ENCODE measurements at places on chromosomes 1 and 21.

- no peak for DNase-seq
These were observed 1052.8 kb downstream of the BRINP3 start for GRCh38 chr1:189424746-189425331.

- DNase-seq, result no peak
These were observed 56.7 kb downstream of the SLC37A1 start for GRCh38 chr21:42570362-42570761.

- no peak for DNase-seq
These were observed 48.2 kb downstream of the PRDM15 start for GRCh38 chr21:41830764-41831452.

DNA sequence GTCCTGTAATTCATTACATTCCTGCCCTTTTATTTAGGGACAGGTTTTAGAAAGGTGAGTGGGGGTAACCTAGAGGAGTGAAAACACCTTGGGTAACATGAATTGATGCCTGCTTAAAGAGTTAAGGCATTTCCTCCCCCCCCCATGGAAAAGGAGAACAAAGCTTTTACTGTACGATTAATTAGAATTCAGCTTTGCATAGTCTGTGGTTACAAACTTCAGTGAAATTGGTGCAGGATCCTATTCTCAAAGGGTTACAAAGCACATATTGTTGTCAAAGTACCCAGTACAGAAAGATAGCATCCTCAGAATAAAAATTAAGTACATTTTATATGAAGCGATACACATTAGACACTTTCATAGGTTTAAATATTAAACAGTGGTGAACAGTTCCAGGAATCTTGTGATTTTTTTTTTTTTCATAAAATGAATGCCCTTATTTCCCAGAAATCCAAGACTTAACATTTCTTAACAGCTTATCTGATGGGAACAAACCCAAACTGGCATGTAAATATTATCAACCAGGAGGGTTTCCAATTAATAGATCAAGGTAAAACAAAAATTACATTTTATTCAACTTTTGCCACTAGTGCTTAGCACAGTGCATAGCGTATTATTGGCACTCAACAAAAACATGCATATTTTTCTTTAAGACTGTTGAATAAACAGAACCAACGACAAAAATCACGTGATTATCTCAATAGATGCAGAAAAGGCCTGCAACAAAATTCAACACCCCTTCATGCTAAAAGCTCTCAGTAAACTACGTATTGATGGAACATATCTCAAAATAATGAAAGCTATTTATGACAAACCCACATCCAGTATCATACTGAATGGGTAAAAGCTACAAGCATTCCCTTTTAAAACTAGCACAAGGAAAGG lies 172.7 kb downstream of the PDE4B start:
- DNase-seq, result no peak

GRCh38 chr1:167575649-167576048 lies 22.1 kb upstream of the CREG1 start:
- no peak for DNase-seq

GRCh38 chr1:150262388-150263320 lies 5.1 kb downstream of the CA14 start:
- no peak for DNase-seq

DNA sequence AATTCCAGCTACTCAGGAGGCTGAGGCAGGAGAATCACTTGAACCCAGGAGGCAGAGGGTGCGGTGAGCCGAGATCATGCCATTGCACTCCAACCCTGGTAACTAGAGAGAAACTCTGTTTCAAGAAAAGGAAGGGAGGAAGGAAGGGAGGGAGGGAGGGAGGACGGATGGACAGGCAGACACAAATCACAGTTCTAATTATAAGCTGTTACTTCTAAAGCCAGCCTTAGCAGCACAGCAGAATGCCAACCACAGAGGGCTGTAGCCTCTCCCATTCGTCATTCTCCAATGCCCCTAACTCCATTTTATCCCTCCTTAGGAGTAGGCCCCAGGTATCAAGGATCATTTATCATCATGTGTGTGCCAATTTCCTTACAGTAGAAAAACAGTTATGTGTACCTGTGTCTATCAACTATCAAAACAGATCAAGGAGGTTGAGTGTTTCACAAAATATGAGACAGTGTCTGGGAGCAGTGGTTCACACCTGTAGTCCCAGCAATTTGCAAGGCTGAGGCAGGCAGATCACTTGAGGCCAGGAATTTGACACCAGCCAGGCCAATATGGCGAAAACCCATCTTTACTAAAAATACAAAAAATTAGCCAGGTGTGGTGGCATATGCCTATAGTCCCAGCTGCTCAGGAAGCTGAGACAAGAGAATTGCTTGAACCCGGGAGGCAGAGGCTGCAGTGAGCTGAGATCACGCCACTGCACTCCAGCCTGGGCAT lies 19.1 kb downstream of the USP48 start:
- no peak for DNase-seq

GRCh38 chr1:6638226-6638625 lies 13.6 kb downstream of the THAP3 start:
- DNase-seq, result peak; percentile 20

GRCh38 chr1:1703796-1704195 lies 11.2 kb upstream of the SLC35E2B start:
- no peak for DNase-seq

- no peak for DNase-seq
These were observed 50.7 kb upstream of the ACOT11 start for GRCh38 chr1:54497338-54497737.

DNA sequence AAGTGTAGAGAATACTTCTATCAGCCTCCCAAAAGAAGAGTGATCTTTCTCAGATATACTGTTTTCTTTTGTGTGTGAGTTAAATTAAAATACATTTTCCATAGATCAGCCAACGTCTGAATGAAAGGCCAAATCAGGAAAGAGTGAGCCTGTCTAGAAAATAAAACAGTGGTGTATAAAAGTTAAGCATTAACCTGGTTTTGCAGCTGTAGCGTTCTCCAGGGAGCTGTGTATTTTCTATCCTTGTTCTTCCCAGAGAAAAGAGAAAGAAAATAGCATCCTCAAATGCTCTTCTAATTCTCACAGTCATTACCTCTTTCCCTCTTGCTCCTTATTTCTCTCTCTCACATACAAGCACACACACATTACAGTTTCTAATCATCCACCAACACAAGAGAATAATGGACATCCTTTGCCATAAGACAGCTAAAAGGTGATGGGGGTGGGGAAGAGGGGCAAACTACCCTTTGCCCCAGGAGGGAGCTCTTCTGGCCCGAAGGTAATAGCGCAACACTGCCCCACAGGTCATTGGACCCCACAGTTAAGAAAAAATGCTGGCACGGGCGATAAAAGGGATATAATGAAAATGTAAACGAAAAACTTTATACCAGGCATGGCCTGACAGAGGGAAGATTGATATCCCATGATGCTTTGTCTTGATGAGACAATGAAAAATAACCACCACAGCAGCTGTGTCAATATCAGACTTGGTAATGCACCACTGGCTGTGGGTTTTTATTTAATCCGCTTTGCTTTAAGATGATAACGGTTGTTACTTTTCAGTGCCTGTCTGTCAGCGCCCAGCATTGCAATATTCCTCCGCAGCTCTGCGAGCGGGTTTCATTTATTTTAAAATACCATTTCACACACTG lies 150.3 kb downstream of the NUF2 start:
- DNase-seq, result no peak

- DNase-seq, result no peak
These were observed 37.4 kb upstream of the ZBTB40 start for GRCh38 chr1:22414244-22414751.

DNA sequence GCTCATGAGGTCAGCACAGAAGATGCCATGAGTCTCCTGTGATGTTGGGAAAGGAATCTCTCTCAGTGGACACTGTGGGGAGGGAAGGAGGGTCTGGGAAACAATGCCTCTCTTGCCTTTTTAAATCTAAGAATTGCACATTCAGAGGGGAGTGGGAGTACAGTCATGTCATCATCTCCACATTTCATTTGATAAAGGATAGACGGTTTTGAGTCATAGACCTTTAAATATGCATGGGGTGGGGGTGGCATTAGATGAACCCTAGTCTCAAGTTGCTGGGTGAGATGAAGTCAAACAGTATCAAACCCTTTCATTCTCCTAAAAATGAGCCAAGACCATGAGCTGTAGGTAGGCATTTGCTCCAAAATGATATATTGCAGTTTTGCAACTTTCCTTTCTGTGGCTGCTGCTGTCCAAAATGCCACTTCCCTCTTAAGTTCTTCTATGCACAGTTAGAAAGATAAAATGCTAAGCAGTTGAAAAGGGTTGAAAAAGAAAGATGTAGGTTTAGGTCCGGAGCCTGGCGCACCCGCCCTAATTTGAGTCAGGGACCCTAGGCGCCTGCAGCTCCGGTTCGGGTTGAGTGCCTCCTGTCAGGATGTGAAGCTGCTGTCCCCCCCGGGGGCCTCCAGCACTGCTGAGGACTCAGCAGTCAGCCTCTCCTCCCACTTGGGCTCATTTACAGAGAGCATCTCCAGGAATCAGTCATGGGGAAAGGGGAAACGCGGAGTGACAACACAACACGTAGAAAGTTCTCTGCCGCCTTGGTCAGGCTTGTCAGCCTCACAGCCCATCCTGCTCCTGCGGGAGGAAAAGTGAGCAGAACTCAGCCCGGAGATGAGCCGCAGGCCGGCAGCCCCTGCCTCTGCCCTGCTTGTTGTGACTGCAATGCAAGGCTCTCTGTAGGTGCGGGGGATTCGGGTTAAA lies 479.3 kb upstream of the RUNX1 start:
- no peak for DNase-seq

DNA sequence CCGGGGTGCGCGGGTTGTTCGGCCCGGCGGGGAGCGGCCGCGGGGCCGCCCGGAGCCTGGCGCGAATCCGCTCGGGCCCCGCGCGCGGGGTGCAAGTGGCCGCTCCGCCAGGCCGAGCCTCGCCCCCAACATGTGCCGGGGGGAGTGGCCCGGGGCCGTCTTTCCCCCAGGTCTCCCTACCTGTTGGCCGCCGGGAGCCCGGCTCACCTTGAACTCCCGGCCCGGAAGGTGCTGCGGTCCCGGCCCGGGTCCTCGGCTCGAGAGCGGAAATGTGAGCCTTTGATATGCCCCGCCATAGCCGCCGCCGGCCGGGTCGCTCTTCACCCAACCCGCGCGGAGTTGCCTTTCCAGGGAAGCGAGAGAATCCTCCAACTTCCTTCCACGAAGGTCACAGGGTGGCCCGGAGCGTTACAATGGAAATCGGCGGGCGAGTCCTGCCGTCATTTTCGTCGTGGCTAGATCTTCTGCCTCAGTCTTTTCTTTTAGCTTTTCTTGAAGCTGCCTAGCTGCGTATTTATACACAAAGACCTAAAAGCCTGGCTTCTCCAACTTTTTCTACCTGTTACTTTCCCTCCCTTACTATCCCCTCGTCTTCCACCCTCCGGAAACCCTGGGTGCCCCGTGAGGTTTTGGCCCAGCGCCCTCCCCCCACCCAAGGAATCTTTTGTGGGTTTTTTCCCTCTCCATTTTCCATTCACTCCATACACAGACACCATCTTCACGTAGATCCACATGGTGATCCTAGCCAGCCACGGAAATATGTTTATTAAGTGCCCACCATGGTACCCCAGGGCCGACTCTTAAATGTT lies 867 bp downstream of the PTGFRN start:
- DNase-seq, result no peak

GRCh38 chr1:175901076-175901836 lies 157.9 kb upstream of the TNR start:
- DNase-seq, result no peak

DNA sequence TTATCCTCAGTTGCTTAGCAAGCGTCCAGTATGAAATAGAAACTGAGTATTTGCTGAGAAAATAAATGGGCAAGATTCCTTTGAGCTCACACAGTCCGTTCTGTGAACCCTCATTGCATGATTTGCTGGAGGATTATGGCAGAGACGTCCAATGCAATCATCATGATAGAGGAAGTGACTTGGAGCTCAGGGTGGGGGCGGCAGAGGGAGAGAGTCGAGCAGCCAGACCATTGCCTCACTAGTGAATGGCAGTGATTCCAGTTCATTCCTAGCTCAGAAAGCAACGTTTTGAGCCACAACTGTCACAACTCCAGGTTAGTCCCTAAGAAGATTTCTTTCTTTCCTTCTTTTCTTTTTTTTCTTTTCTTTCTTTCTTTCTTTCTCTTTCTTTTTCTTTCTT lies 27.5 kb upstream of the COL9A2 start:
- DNase-seq, result peak; percentile 41

DNA sequence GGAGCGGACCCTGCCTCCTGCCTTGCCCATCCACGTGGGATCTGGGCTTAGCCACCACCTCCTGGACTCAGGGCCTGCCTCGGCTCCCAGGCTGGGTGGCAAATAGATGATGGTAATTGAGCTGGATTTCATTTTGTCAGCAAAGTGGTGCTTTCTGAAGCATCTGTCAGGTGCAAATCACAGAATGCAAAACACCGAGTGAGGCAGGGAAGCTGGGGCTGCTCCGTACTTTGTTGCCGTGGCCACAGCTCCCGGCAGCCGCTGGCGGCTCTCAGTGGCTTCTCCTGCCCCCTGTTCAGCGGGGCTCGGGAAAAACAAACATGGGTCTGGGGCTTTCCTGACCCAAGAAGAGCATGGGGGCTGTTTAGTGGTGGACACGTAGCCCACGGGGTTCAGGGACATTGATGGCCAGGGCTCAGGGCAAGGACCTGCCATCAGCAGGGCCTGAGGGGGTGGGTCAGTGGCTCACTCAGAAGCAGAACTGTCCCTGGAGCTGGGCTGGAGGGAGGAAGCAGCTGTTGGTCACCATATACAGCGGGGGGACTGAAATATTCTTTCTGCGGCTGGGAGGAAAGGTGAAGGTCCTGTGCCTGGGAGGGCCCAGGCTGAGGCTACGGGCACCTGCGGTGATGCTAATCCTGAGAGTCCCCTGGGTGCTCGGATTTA lies 130.0 kb upstream of the VAMP3 start:
- DNase-seq, result no peak

GRCh38 chr1:99737016-99737415 lies 29.4 kb downstream of the FRRS1 start:
- DNase-seq, result peak; percentile 16

DNA sequence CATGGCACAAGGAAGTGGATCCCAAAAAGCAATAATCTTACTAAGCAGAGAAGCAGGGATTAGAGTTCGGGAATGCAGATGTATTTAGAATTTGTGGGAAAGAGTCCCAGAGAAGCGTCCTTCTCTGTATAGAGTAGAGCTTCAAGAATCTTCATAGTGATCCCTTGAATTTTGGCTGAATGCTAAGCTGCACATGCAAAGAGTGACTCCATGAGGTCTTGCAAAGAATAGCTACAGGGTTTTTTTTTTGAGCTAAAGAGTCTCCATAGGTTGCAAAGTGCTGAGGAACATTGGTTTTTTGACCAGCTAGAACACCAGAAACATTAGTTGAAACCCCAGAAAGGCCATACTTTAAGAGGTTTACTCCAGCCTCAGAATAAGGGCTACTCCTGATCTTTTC lies 206.7 kb downstream of the CTH start:
- no peak for DNase-seq

GRCh38 chr1:60886090-60886489 lies 196.3 kb upstream of the NFIA start:
- no peak for DNase-seq

DNA sequence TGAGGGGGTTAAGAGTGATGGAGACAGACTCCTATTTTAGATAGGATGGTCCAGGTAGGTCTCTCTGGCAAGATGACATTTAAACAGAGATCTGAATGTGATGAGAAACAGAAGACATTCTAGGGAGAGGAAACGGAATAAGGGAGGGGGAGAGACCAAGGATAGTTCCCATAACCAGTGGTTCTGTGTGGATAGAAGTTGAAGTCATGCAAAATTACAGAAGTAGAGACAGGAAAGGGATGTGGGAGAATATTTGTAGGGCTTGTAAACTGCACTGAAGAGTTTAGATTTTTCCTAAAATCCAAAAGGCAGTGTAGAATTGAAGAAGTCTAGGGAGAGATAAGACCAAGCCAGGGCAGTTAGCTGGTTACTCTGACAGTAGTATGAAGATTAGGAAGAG lies 200.6 kb downstream of the GRIK1 start:
- DNase-seq, result no peak

All from GM04503 (cell line).